ENCODE measurements at places on chromosomes 13 and 19.

GRCh38 chr19:3868770-3869456 is at the start of gene ZFR2:
Gene ZFR2 (minus strand): TSS chr19:3869038. CDS start chr19:3869017, 21 bp downstream.
- no peak for DNase-seq

DNA sequence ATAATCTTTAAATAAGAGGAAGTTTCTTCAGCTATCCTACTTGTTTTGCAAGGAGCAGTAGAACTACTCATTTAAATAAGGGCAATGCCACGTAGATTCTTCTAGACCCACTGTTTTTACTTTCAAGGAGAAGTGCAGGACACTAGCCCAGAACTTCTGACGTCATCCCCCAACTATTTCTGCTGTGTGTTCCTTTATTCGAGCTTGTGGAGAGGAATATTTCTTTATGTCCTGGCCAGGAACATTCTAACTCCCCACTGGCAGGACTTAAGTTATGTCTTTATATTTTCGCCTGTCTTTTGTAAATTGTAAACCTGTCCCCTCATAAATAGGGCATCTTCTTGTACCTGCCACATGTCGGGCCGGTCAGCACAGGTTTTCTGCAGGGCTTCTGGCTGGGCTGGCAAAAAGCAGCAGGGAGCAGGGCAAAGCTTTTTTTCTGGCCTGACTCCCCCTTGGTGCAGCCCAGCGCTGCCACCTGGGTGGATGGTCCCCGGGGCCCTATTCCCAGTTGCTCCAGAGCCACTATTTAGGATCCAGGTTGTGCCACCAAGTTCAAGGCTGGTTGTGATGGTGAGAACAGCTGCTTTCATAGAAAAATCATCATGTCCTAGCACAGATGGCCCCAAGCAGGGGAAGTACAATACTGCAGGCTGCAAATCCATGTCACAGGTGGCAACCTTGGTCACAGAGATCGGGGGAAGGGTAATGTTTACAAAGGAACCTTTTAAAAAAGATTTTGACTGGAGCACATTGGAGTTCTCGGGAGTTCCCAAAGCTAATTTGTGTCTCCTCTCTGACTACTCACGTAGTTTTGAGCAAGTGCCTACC is 1.8 kb downstream of the MBNL2 start:
- no peak for DNase-seq

- no peak for DNase-seq
Observed at GRCh38 chr19:55398200-55398925, 9.2 kb downstream of the UBE2S start.

DNA sequence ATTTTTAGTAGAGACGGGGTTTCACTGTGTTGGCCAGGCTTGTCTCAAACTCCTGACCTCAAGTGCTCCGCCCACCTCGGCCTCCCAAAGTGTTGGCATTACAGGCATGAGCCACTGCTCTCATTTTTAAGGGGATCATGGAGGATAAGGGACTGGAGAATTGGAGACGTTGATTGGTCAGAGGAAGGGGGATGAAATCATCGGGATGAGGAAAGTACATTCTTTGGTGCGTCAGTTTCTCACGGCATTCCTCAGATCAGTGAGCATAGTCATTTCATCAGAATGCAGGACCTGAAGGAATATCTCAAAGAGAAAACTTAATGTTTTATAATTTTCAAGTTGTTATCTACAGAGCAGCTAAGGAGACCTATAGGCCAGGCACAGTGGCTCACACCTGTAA is 14.0 kb downstream of the ZNF114 start:
- no peak for DNase-seq

DNA sequence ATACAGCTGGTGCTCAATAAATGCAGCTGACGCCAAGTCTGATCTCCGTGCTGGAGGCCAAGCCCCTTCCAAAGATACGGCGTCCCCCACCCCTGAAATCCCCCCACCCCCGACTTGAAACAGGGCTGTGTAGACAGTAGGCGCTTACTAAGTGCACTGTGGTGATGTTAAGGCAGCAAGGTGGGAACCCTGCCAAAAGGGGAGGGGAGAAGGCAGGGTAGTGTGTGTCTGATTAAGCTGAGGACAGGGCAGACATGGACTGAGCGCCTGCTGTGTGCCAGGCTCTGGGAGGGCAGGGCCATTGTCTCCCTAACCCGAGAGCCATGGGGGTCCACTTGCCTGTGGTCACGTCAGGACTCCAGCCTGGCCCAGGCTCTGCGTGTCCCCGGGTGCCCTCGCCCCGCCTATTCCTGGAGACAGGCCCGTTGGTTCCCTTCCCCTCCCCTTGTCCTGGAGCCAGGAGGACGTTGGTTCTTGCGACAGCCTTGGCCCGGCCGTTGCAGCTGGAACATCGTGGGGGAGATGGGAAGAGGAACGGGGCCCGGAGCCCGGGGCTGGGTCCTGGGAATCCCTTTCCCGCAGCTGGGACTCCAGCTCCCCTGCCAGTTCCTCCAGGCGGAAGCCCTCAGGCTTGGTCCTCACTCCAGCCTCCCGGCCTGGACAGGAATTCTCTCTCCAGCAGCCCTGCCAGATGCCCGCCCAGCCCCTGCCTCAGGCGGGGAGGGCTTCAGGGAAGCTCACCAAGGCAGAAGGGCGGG is 1.7 kb upstream of the ELANE start:
- DNase-seq = no peak

DNA sequence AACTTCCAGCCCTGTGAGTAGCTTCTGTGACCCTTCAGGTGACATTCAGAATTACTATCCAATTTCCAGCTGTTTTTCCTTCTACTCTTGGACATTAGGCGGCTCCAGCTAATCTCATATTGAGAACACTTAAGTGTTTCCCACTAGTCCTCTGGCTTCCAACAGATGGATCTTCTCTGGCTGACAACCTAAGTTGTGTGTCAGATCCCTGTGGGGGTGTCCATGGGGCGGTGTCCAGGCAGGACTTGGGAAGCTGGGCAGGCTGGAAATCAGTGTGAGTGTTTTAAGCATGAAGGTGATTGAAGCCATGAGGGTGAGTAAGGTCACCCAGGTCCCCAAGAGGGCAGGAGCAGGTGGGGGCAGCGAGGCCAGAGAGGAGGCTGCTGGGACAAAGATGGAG is 10.1 kb downstream of the CNOT3 start:
- DNase-seq = no peak

- no peak for DNase-seq
Observed at GRCh38 chr13:100045355-100045754, 43.5 kb upstream of the PCCA start.

DNA sequence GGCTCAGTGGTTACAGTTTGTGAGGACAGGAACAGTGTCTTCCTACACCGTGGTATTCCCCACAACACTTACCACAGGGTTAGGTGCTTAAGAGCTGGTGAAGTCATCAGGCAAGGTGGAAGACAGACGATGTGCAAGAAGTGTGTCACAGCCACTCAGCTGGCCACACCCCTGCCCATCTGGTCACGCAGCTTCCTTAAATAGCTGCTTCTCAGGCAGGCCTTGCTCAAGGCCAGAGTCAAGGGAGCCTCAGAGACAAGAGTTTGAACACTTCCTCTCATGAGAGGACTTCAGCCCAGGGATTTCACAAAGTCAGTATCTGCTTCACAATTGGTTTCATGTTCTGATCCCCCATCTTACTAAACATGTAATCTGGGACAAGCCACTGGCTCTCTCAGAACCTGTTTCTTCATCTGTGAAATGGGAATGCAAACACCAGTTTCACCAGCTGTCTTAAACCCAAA is 80.3 kb upstream of the FRY start:
- no peak for DNase-seq

GRCh38 chr13:113036401-113036800 is 67.4 kb downstream of the MCF2L start:
- no peak for DNase-seq

DNA sequence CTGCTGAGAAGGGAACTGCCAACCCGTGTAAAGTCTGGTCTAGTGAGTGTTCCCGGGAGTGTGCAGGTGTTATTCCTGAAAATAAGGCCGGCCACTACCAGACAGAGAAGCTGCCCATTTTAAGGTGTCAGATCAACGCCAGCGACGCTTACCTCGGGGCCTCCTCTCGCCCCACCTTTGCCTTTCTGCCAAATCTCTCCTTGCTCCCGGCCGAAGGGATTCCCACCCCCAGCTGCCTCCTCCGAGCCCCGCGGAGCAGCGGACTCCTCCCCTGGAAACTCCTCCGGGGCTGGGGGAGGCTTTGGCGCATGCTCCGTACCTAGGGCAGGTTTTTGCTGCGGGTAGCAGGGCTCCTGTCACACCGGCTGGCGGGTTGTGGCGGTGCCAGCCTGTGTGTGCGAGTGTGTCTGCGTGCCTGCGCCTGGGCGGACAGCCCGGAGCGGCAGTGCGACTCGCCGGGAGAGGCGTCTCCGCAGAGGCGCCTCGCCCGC is at the start of gene HS6ST3:
TSS of gene HS6ST3 (plus strand) at position 359 of the 491 bp plus-strand sequence.
- DNase-seq = no peak

DNA sequence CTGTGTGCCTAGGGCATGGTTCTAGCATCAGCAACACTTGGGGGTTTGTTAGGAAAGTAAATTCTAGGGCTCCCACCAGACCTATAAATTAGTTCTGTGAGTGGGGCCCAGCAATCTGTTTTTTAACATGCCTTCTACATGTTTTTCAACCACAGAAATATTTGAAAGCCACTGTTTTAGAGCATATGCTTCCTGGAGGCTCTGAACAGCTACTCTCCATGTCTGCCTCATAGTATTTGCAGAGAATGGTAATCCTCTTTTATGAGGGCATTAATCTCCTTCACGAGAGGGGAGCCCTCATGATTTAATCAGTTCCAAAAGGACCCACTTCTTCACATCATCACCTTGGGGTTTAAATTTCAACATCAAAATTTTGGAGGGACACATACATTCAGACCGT is 6.0 kb downstream of the SPATA13 start:
- no peak for DNase-seq

- DNase-seq = no peak
Observed at GRCh38 chr19:34173193-34173956, 1.1 kb downstream of the LSM14A start.

DNA sequence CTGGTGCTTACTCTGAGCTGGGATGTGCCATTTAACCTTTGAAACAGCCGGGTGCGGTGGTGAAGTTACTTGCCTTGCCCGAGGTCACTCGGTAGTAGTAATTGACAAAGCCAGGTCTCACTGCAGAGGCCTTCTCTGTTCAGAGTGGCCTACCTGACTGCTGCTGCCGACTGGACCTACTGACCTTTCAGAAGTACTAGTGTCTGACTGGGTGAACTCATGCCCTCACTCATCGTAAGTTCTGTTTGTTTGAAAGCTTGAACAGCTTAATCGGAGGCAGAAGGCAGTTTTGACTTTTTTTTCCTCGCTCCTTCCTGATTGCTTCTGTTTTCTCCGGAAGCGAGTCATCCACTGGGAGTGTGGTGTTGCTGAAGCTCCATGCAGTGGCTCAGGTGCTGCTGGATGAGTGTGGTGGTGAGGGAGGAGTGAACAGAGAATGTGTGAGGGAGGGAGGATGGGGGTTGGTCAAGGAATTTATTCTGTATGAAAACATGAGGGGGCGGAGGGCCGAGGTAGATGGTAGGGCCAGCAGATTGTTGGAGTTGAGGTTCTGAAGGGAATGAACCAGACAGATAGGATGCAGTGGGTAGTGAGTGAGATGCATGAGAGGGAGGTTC is 2.7 kb downstream of the SPINT2 start:
- no peak for DNase-seq

GRCh38 chr19:39199025-39199424 is 2.3 kb downstream of the NCCRP1 start:
- DNase-seq = no peak

DNA sequence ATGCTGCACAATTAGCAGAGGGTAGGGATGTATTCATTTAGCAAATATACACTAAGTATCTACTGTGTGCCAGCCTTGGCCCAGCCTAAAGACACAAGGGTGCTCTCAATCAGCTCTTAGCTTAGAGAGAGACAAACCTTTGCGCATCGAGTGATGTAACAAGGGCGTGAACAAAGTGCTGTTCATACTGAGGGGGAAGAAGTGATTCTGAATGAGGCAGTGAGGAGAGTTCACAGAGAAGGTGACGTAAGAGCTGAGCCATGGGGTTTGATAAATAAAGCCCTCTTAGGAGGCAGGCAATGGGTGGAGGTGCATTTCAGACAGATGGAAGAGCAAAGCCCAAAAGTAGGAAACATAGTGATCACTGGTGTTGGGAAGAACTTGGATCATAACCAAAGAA is 68.5 kb downstream of the FLT1 start:
- no peak for DNase-seq

DNA sequence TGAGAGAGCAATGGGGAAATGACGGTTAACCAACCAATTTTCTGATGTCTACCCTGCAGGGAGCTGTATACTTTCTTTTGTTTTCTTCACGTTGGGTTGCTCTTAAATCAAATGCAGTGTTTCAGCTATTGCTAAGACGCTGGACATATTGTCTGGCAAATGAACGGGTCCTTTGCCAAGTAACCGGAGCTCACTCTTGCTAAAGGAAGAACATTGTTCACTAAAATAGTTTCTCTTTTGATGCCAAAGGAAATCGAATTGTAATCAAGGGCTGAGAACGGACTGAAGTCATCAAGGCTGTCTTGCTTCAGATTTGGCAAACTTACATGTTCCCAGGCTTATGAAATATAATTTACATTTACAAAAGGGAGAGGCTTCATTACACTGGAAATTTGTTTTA is 142.3 kb upstream of the ARGLU1 start:
- DNase-seq = no peak

- DNase-seq = no peak
Observed at GRCh38 chr19:57701625-57702024, 7.4 kb downstream of the ZNF154 start.

DNA sequence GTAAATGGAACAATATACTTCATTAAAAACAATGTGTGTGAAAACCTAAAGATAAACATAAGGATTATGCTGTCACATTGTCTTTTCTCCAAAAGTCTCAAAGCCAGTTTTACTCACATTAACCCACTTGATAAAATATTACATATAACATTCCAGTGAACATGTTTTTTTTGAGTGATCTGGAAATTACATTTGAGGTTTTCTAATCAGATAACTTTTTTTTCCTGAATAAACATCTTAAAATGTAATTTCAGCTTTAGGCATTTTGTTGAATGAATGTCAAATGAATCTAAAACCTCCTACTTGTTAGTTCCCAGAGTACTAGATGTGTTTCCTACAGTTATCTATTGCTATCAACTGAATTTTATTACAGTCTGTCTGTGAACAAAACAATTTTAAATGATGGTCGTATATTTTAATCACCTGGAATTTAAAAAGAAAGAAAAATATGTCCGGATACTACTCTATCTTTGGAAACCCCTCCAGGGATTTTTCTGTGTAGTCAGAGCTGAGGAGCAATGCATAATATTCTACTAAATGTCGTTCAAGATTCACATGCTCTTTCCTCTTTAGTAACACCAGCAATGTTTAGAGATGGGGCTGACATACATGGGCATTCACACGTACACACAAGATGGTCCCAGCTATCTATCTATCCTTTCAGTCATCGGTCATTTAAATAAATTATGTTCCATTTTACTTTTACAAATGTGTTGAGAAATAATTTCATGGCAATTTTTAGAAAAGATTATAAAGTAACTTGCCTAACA is 283.9 kb downstream of the KLF12 start:
- DNase-seq = no peak

Data from cortex of kidney (tissue), 1 donor.